CD4-positive, alpha-beta T cell treated with Interleukin-6 at 100 ng/mL for 8 hours (primary cell): ENCODE measurements at places on chromosomes 16 and 17.

- no peak for DNase-seq
Observed at GRCh38 chr17:43868226-43868994, 21.4 kb downstream of the CD300LG start.

- DNase-seq = no peak
Observed at GRCh38 chr16:14634389-14634725, 1.6 kb downstream of the BFAR start.

DNA sequence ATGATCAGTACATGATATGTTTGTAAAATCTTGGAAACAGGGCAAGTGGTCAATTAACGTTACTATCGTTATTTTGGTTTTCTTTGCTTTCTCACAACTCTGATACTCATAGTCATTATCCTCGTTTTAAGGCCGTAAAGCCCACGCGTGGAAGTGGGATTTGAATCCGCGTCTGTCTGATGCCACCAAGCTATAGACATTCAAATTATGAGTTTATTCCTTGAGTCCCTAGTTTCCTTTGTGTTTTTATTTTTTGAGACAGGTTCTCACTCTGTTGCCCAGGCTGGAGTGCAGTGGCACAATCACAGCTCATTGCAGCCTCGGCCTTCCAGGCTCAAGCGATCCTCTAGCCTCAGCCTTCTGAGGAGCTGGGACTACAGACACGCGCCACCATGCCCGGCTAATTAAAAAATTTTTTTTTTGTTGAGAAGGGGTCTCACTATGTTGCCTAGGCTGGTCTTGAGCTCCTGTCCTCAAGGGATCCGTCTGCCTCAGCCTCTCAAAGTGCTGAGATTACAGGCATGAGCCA lies 1.0 kb downstream of the DCTN5 start:
- DNase-seq = no peak

DNA sequence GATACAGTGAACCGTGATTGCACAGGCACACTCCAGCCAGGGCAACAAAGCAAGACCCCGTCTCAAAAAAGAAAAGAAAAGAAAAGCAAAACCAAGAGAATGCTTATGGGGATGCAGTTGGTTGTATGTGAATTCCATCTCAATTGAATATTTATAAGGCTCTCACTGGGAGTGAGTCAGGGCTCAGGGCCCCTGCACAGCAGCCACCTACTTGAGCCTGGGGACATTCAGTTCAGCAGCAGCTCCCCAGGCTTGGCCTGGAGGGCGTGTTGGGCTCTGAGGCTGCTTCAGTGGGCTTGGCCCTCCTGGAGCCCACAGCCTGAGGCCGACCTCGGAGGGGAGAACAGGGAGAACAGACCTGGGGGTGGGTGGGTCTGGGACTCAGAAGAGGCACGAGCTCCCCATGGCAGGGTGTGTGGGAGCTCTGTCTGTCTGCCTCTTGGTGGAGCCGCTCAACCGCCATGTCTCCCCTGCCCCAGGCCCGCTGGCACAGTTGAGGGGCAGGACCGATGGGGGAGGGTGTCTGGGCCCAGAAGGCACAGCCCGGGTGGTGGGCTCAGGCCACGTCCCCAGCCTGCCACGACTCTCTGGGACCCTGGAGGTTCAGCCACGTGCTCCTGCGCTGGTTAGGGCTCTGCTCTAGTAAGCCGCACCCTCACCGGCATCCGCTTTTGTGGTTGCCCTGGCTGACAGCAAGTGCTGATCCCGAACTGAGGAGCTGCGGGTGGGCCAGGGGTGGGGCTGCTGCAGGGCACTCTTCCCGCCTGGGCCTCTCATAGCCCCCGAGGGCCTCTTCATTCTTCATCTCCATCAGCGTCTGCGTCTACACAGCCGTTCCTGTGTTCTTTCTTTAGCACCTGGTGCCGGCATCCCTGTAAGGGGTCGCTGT lies 24.8 kb downstream of the ZFPM1 start:
- peak; percentile 57 for DNase-seq

- DNase-seq = peak; percentile 17
Observed at GRCh38 chr16:53502331-53503269, at the start of gene AKTIP. Gene AKTIP, minus strand, starts transcription at chr16:53503209. Its CDS starts 2,950 bp downstream, at chr16:53500259.

GRCh38 chr17:39405436-39405835 lies 4.0 kb upstream of the FBXL20 start:
- DNase-seq = no peak

DNA sequence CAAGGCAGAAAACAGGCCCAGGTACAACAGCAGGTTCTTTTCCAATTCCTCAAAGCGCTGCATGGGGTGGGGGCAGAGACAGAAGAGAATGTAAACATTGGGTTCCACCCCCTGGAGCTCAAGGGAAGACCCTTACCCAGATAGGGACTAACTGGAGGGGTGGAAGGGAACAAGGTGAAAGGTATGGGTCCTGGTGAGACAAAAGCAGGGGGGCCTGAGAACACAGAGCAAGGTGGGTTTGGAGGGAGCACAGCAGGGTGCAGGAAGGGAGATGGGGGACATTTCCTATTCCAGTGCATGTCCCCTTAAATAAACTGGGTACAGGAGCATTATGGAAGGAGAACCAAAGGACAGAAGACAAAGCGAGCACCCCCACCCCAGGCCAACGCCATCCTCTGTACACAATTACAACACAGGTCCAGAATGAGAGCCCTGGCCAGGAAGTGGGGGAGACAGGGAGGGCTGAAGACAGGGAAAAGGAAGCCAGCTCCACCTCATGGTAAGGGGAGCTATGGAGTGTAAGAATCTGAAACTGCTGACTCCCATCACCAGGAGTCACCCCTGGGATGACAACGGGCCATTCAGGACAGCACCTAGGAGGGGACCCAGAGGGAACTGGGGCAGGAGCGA lies 2.1 kb upstream of the CD2BP2 start:
- no peak for DNase-seq

DNA sequence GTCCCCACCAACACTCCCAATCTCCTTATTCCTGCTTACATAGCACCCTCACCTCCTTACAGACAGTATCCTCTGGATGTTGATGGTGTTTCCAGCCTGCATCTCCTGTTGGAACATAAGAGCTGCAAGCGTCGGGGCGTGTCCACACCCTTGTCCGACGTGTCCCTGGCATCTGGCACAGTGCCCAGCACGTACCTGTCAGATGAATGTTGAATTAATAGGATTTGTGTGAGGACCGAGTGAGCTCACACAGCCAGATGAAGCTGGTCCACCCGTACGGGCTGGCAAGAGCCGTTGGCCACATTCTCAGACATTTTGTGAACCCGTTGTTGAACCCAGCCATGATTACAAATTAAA lies 12.2 kb upstream of the CBX4 start:
- no peak for DNase-seq

- DNase-seq = no peak
Observed at GRCh38 chr16:53034306-53034705, 18.4 kb downstream of the CHD9NB start.
